A549 (cell line): ENCODE measurements at places on chromosomes 7 and 10.

DNA sequence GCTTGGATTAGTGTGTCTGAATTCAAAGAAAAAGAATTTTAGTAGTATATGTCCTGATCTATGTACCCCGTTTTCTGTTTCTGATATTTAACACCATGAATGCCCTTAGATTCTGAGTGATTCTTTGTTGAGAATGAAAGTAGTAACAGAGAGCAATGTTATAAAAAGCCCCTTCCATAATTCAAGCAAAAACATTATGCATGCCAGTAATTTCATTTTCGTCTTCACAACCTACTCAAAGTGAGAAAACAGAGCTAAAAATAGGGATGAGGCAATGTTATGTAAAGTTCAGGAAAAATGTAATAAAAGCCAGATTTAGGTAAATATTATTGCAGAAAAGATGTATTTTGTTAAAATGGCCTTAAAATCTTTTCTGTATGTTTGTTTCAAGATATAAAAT, 28.1 kb downstream of the PTPRZ1 start:
- DNase-seq = no peak

DNA sequence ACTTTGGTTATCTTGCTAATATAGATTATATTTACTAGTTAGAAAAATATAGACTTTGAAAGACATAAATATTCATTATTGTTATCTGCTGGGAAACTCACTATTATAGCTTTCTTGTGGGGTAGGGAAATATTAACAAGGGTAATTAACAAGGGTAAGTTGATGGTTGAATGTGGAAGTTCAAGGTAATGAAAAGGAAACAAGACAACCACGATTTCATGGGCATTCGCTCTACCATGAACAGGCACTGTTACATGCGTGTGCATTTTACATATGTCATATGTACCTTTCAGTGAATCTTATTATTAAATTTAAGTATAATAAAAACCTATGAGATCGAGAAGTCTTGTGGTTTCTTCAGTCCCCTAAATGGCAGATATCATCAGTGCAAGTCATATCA, 251.0 kb upstream of the IMMP2L start:
- no peak for DNase-seq

DNA sequence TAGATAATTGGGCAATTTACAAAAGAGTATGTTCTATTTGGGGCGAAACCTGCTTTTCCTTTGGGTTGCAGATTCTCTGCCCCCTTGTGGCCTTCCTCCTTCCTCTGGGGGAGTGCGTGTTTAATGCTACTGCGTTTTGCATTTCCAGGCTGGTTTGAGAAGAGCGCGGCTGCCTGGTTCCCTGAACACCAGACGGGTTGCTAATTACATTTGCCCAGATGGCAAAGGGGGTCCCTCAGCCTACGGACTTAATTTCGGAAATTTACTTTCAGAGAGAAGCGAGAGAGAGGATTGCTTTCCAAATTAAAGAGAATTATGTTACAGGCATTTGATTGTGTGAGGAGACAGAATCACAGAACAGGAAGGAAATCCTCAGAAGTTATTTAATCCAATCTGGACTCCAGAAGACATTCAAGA, 91.9 kb upstream of the JAZF1 start:
- DNase-seq = peak; percentile 43

GRCh38 chr10:1643908-1644179, 93.5 kb downstream of the ADARB2 start:
- DNase-seq = no peak

GRCh38 chr10:128538671-128539070, 412.4 kb upstream of the MKI67 start:
- no peak for DNase-seq

DNA sequence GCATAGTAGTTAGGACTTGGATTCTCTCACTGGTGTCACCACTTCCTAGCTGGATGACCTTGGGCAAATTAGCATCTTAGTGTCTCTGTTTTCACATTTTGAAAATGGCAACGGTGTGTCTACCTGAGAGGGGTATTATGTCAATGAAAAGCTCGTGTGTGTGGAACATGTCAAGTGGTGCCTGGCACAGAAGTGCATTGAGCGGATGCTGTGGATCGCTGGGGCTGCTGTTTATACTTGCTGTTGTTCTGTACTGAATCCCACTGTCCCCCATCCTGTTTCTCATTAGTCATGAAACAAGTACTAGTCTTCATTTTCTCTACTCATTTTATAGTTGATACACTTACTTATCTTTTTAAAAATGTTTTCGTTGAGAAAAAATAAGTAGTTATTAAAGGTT, 26.1 kb downstream of the RBM33 start:
- no peak for DNase-seq

GRCh38 chr7:132819648-132820047, 243.4 kb upstream of the PLXNA4 start:
- no peak for DNase-seq

DNA sequence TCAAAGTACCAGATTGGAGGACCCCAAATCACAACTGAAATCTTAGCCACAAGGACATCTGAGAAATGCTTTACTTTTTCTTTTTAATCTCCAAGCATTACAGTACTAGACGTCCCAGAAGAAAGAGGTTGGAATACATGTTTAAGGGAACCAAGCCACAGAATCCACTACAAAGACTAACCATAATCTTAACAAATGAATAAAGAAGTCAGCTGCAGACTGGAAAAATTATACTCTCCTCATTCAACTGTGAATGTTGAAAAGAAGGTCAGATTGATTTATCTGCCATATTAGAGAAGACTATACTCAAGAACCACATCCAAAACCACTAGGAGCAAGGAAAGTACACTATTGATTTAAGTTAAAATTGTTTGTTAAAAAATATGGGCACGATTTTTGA, 102.1 kb upstream of the ABCB5 start:
- DNase-seq = no peak

GRCh38 chr7:106657085-106657991, 3.6 kb downstream of the CCDC71L start:
- no peak for DNase-seq

DNA sequence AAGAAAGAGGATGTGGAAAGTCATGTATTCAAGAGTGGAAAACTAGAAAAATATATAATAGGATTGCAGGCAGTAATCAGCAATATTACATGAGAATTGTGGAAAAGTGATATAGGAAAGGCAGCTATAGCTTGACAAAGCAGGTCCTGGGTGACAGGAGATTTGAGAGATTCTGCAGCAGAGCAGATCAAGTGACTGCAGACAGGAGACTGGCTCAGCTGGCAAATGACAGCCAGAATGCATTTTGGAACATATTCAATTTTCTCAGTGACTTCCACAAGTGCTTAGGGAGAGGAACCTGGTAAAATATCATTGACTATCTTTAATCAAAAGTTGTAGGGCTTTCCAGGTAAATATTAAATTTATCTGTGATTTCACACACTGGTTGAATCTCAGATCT, 260.5 kb upstream of the CACNA2D1 start:
- DNase-seq = no peak

GRCh38 chr10:67695555-67695954, 440 bp downstream of the CTNNA3 start:
- no peak for DNase-seq

GRCh38 chr7:4144811-4145510, 537.1 kb upstream of the FOXK1 start:
- DNase-seq = no peak

- DNase-seq = no peak
Observed at GRCh38 chr10:34702093-34702937, 112.8 kb downstream of the PARD3 start.

DNA sequence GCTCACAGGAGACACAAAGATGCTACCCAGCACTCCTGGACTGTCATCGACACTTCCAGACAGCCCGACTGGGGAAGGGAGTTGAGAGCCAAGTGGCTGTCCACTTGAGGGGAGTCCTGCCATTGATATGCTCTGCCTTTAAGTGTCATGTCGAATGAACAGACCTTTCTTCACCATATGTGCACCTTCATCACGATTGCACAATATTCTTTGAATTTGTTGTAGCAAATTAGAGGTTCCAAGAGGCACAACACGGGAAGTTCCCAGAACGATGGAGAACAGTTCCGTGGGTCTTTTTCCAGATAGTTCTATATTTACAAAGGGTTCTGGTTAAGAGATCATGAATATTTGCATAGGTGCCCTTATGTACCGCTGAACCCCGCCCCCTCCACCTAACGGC, 16.0 kb downstream of the SLC18A2 start:
- DNase-seq = no peak

- DNase-seq = no peak
Observed at GRCh38 chr10:49089557-49090188, 25.6 kb downstream of the VSTM4 start.

- no peak for DNase-seq
Observed at GRCh38 chr10:66639371-66639770, 286.5 kb upstream of the LRRTM3 start.

DNA sequence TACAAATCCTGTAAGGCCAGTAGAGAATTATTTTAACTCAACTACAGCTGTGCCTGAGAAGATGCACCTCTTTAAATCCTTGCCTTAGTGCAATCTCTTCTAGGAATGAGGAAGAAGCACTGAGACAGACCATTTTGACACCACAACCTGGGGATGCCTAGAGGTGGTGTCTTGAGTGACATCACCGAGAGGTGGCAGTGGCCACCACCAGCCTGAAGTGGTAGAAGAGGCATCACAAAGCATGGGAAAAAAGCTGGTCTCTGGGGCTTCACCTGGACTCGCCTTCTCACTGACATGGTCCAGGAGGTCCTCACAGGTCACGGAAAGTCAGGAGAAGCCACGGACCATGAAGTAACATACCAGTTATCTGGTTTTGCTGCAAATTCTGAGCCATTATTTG, 99.2 kb upstream of the PDLIM1 start:
- no peak for DNase-seq

DNA sequence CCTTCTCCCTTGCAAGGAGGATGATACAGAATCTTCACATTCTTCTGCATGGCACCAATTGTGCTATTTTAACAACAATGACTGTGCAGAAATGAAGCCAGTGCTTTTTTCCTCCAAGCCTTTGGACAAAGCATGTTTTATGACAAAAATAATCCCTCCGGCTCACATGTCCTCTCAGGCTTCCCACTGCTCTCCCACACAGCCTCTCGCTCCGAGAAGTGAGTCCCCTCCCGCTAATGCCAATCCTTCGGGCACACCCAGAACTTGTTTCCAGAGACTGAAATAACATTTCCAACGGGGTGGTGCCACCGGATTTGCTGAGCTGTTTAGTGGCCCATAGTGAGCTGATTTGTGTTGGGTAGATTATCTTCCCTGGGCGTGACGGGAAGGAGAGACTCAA, 35.8 kb downstream of the RBM17 start:
- no peak for DNase-seq

GRCh38 chr7:125551008-125551407, 621.4 kb upstream of the POT1 start:
- DNase-seq = no peak

- DNase-seq = no peak
Observed at GRCh38 chr10:35015843-35016408, 74.2 kb downstream of the CUL2 start.

- DNase-seq = no peak
Observed at GRCh38 chr7:37484426-37485073, 35.9 kb upstream of the ELMO1 start.

DNA sequence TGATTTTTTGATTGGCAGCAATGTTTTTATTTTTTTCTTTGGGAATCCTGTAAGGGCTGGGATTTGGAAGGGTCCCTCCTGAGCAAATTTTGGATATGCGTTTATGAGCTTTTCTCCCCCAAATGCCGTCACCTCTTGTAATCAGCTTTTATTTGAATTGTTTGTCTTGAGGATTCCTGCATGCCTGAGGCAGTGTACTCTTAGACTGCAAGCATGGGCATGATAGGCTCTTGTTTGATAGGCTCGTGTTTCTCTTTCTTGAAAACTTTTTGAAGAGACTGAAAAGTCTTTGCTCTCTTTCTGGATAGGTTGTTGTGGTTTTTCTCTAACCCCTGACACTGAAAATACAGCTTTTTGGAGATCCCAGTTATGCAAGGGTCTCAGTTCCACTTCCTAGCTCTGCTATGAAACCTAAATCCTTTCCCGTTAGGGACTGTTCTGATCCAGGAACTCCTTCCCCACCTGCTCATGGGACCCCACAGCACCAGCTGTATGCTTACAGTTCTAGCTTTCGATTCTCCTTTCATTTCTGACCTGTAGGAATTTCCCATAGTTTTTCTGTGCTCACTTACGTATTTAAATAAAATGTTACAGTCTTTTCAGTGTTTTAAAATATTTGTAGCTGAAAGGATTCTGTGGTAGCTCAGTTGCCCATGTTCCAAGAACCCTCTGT, 17.2 kb downstream of the TSPAN13 start:
- no peak for DNase-seq

GRCh38 chr7:75055155-75055554, 18.4 kb downstream of the RCC1L start:
- no peak for DNase-seq

DNA sequence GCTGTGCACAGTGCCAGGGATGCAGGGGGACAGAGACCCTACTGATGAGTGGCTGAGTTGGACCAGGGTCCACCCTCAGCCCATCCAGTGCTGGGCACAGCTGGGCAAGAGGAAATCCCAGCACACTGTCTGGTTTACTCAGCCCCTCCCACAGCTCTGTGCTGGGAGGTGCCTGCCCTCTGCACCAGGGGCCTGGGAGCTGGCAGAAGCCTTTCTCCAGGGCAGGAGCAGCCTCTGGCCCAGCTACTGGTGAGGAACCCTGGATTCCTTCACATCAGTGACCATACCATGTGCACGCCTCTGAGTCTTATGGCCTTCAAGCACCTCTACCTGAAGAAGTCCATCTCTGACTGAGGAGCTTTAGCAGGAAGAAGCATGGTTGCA, 25.9 kb upstream of the C10orf71 start:
- no peak for DNase-seq

- DNase-seq = no peak
Observed at GRCh38 chr7:48376263-48376662, 205.0 kb downstream of the ABCA13 start.

GRCh38 chr10:71179382-71179781, 33.0 kb upstream of the UNC5B start:
- no peak for DNase-seq

- DNase-seq = no peak
Observed at GRCh38 chr7:68250143-68250542, 1253.5 kb downstream of the TYW1 start.

DNA sequence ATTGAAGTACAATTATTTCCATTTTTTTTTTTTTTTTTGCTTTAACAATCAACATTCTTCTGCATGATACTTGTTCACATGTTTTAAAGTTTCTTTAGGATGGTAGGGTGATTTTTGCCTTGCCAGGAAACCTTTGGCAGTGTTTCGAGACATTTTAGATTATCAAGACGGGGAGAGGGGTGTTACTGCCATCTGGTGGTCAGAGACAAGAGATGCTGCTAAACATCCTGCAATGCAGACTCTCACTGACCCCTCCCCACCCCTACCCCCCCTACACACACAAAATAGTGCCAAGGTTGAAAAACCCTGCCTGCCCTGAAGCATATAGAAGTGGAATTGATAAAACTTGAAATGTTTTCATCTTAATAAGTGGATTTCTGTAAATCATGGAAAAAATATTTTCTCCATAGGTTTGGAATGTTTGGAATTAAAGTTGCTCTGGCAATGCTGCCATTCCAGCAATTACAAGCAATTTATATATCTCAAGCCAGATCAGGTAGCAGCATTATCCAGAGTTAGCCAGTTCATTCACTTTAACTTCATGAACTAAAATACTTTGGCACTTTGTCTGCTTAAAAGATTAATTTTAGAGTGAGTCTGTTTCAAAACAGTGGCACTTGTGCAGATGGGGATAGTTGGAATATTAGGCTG, 62.1 kb downstream of the SDHAF3 start:
- peak; percentile 46 for DNase-seq

- peak; percentile 64 for DNase-seq
Observed at GRCh38 chr10:96910488-96911395, 78.6 kb downstream of the LCOR start.

- DNase-seq = no peak
Observed at GRCh38 chr7:154965014-154965413, 37.9 kb downstream of the PAXIP1 start.
